Suppressor macrophage (primary cell): ENCODE measurements at places on chromosomes 11 and 22.

DNA sequence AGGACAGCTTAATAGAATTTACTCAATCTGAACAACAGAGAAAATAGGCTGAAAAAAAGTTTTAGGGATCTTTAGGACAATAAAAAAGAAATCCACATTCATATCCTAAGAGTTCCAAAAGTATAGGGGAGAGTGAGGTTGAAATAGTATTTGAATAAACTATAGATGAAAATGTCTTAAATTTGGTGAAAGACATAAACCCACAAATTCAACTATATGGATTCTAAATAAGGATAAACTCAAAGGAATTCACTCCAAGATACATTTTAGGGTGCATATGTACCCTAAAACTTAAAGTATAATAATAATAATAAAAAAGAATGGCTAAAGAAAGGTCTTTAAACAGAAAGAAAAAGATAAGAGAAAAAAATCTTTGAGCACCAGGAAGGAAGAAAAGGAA is 203.1 kb downstream of the GUCY1A2 start:
- no peak for DNase-seq

- DNase-seq = no peak
These were observed 33.2 kb downstream of the OTOG start for GRCh38 chr11:17580271-17580670.

DNA sequence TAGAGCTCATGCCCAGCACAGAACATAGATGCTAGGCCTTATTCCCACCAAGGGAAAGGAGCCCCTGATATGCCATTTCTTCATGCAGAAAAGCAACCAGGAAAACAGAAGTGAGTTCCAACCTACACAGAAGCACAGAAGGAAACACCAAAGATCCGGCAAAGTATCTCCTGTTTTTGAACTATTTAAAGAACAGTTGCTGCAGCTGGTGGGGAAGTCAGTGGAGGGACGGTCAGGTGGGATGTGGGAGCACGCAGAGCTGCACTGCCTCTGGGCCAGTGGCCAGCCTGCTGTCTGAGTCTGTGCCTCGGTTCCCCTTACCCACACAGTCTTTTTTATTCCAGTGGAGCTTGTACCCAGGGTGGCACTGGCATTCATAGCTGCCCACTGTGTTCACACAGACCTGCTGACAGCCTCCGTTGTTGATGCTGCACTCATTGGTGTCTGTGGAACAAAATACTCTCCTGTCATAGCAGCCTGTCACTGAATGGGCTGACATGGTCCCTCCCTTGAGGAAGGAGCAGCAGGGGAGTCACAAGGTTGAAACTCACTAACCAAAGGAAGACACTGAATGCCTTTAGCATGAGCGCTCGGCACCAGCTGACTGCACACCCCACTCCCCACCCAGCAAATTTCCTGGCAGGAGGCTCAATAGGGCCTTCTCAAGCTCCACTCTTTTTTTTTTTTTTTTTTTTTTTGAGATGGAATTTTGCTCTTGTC is 37.9 kb downstream of the SCUBE2 start:
- peak; percentile 17 for DNase-seq

DNA sequence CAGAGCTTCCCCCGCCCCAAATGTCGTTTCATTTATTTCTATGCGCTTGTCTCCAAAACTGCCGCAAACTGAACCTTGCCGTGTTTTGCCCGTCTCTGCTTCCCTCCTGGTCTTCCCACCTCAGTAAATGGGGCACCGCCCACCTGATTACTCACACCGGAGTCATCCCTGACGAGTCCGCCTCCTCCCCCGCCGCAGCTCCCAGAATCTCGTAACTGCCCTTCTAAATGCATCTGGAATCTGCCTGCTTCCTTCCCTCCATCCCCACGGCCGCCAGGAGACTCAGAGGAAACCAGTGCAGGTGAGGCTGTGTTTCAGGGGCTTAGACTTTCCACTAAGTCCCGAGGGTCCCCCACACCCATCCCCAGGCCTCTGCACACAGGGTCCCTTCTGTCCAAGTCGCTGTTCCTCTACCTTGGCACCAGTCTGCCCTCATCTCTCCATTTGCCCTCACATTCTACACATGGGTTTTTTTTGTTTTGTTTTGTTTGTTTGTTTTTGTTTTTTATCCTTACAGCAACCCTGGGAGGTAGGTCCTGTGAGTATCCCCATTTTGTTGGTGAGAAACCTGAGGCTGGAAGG is 62.6 kb upstream of the PHF21B start:
- no peak for DNase-seq

DNA sequence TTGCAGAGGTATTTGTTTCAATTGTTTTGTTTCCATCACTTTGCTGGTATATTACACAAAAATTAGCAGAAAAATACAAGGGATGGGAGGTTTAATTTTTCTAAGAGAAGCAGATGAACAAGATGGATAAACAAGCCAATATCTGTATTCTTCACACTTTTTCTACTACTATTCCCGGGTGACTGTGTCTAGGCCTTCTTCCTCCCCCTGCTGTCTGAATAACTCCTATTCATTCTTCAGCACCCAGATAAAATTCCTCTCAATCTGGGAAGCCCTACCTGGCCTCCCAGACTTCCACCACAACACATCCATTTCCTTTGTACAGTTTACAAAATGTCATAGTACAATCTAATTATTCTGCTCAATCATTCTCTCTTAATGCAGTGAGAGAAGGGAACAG is 666.6 kb upstream of the TENM4 start:
- no peak for DNase-seq

DNA sequence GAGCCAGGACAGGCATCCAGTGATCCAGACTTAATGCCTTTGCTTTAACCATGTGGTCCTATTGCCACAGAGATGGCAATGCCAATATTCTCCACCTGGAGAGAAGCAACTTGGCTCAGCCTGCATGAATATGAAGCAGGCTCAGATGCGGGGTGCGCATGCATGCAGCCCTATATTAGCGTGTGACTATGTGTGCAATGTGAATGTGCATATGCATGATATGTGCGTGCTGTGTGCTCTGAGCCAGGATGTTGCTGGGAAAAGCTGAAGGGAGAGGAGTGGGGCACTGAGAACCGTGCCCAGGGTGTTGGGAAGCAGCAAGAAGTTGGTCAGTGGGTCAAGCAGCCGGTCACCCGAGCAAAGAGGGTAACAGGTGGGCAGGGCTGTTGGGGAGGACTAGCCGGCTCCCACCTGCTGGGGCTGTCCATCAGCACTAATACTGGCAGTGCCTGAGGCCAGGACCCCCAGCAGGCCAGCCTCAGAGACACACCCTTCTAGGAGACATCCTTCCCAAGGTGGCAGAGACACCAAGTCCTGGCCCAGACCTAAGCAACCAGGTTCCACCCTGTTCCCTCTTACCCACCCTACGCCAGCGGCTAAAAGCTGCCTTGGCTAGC is 24.8 kb upstream of the MYOD1 start:
- DNase-seq = no peak

DNA sequence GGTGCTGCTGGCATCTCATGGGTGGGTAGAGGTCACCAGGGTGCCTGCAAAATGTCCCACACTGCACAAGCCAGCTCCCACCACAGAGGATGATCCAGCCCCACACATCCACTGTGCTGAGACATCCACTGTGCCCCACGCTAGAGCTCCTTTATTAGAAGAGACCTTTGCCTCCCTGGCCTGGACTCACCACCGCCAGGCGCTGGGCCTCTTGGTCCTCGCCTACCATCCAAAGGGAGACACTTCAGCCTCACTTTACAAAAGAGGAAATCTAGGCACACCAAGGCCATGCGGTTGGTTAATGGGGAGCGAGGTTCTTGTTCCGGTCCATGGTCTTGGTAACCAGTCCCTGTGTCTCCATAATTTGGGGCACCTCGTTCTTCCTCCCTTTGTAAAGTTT is 3.4 kb upstream of the ANO1 start:
- no peak for DNase-seq

DNA sequence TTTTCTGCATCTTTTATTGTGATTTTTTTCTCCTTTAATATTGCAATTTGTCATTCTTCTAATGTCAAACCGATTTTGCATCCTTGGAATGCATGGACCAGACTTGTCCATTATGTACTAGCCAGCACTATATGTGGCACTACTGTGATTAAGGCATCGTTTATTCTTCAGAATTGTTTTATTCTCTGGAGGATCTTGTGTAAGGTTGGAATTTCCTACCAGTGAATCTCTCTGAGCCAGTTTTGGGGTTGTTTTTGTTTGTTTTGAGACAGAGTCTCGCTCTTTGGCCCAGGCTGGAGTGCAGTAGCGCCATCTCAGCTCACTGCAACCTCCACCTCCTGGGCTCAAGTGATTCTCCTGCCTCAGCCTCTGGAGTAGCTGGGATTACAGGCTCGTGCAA is 58.5 kb downstream of the IGLL5 start:
- DNase-seq = no peak

GRCh38 chr22:32414191-32414590 is 2.1 kb upstream of the RTCB start:
- DNase-seq = no peak
